ENCODE measurements at places on chromosomes 5 and 9.

- DNase-seq: no peak
Measured at GRCh38 chr5:100818340-100818739, 84.7 kb downstream of the ST8SIA4 start.

DNA sequence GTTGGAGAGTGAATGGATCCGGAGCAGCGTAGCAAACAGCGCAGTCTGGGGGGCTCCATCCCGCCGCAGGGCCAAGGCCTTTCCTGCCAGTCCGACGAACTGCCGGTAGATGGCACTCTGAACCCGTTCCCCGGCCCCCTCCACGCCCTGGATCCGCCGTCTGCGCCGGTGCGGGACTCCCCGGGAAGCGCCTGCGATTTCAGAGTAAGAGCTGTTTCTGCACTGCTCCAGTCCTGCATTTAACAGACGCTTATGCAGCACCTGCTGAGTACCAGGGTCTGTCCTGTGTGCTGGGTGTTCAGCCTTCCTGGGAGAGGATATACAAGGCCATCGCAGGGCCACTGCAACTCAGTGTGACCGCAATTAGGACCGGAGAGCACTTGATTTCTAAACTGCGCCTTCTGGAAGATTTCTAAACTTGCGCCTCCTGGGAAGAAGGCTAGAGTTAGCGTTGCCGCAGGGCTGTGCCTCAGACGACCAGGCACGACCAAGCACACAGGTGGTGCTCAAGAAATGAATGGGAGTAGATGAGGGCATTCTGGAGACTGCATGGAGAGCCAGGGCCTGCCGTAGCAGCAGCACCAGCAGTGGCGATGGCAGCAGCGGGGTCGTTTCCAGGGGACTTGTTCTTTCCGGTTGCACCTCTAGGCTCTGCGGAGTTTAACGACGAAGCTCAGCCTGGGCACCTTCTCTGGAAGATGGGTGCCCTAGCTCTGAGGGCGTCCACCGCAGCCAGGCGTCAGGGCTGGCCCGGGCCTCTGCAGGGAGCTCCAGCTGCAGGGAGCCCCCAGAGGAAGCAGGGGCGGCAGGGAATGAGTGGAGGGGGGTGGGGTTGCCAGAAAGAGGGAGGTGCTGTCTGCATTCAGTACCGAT, 14.3 kb upstream of the TIFAB start:
- DNase-seq: peak; percentile 76

DNA sequence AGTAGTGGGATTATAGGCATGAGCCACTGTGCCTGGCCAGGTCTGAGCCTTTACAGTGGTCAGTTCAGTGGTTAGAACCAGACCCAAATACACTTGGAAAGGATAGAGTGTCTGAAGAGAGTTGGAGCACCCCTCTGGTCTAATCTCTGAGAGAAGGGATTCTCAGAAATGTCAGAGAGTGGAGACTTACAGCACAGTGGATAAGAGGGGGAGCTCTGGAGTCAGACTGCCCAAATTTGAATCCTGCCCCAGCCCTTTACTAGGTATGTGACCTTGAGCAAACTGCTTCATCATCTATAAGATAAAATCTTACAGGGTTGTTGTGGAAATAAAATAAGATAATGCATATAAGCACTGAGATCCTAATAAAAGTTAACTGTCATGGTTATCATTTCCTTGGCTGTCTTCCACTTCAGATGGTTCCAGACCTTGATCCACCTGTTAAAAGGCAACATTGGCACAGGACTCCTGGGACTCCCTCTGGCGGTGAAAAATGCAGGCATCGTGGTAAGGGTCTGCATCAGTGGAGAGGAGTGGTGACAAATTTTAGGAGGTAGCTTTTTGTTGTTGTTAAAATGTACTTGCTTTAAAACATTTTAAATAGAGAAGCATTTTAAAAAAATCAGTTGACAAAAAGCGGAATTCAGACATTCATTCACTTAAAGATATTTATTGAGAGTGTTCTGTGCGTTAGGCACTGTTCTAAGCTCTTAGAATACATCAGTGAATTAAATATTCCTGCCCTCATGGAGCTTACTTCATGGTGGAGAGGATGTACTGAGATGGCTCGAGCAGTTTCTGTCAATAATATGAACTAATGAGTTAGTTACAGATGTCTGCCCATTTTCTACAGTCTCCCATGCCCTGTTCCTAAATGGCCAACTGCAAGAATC, 16.0 kb downstream of the SLC36A1 start:
- DNase-seq: no peak

- DNase-seq: no peak
Measured at GRCh38 chr5:132424167-132424880, 54.8 kb downstream of the SLC22A5 start.

- DNase-seq: no peak
Measured at GRCh38 chr5:80109646-80110478, 74.7 kb downstream of the THBS4 start.

- DNase-seq: no peak
Measured at GRCh38 chr5:110903966-110904365, 165.2 kb downstream of the SLC25A46 start.

DNA sequence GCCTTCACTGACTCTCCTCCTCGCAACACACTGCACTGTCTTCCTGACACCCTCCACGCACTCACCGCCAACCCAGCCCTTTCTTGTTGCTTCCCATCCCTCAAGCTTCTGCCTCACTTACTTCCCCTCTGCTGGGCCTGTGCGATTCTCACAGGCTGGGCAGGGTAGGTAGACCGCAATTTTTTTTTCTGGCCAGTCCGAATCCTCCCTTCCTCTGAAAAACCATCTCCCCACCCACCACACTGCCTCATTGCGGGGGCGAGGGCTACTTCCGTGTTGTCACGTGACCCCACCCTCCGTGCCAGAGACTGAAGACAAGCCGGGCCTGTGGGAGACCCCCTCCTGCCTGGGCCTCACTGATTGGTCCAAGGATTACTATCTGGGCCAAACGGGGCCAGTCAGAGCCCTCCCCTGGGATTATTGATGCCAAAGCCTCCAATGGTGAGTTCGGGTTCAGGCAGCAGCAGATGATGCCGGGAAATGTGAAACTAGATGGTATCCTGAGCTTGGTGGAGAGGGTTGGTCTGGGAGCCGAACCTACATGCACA, 73.1 kb downstream of the STK10 start:
- DNase-seq: no peak

DNA sequence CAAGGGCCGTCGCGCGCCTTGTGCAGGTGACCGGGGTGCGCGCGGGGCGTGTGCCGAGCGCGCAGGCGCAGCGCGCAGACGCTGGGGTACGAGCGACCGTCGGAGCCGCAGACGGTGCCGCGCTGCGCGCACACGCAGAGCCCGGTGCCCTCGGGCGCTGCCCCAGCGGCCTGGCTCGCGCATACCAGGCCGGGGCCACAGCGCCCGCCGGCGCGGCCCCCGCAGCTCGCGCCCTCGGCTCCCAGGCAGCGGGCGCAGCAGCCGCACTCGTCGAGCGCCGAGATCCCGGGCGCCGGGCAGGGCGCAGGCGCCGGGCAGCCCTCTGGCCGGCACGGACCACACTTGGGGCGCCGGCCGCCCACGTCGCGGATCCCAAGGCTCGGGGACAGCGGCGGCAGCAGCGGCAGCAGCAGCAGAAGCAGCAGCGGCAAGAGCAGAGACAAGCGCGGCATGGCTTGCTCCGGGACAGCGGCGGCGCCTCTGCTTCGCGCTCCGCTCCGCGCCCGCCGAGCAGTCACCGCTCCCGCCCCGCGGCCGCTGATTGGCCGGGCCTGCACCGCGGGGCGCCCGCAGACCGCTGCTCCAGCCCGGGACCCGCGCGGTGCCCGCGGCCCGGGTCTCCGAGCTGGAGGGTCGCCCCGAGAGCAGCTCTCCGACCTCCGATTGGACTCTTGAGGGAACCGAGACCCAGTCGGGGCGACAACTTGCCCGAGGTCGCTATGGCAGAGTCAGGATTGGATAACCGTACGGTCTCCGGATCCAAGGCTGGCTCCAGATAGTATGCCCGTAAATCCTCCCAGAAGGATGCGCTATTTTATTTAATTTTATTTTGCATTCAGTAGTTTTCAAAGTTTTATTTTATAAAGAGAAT, at the start of gene IGFBPL1:
IGFBPL1 (minus strand) TSS at position 482 of the 871 bp plus-strand sequence; CDS start at position 452, 30 bp downstream.
- DNase-seq: no peak

DNA sequence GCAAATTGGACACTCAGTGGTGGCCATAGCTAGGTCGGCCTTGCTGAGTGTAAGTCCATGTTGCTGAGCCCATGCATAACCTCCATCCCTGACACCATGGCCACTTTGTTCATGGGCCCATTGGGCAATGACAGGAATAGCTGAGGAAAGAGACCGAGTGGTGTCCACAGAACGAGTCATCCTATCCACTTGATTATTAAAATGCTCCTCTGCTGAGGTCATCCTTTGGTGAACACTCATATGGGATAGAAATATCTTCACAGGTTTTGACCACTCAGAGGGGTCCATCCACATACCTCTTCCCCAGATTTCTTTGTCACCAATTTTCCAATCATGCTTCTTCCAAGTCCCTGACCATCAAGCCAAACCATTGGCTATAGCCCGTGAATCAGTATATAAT, 63.6 kb downstream of the PPIC start:
- DNase-seq: no peak

DNA sequence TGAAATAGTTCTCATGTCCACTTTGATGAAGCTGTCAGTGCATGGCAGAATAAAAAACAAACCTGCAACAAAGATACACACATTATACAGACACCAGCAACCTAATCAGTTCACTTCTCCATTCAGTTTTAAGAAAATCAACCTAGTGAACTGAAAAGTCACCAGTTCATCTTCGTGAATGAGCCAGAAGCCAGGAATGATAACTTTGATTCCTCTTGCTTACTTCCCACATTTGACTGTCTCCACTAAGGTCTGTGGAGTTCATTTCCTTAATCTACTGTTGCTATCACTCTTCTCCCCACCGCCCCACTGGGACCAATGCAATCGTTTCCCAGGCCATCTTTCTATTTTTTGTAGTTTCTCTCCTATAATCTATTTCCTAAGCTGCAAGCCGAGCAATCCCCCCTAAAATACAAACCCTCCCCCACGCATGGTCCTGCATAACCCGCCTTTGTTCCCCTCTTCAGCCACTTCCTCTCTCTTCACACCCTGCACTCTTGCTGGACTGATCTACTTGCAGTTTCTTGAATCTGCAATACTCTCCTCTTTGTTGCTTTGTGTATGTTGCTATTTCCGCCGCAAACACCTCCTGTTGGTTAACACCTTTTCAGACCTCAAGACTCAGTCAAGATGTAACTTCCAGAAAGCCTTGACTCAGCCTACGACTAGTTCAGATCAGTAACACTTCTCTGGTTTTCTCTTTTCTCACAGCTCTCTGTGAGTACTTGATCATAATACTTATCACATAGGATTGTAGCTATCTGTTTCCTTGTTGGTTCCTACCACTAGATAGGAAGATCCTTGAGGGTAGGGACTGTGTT, 16.6 kb downstream of the STOM start:
- no peak for DNase-seq

- DNase-seq: no peak
Measured at GRCh38 chr5:143051244-143052058, 281.3 kb downstream of the ARHGAP26 start.

DNA sequence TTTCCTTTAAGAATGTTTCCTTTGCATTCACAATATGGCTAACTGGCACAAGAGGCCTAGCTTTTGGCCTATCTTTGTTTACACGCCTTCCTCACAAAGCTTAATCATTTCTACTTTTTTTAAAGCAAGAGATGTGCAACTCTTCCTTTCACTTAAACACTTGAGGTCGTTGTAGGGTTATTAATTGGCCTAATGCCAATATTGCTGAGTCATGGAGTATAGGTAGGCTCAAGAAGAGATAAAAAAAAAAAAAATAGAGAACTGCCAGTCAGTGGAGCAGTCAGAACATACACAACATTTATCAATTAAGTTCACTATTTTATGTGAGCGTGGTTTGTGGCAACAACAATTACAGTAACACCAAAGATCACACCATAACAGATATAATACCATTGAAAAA, 5.9 kb downstream of the FKBP15 start:
- DNase-seq: no peak

GRCh38 chr5:75681125-75681830, 36.0 kb downstream of the POC5 start:
- no peak for DNase-seq

DNA sequence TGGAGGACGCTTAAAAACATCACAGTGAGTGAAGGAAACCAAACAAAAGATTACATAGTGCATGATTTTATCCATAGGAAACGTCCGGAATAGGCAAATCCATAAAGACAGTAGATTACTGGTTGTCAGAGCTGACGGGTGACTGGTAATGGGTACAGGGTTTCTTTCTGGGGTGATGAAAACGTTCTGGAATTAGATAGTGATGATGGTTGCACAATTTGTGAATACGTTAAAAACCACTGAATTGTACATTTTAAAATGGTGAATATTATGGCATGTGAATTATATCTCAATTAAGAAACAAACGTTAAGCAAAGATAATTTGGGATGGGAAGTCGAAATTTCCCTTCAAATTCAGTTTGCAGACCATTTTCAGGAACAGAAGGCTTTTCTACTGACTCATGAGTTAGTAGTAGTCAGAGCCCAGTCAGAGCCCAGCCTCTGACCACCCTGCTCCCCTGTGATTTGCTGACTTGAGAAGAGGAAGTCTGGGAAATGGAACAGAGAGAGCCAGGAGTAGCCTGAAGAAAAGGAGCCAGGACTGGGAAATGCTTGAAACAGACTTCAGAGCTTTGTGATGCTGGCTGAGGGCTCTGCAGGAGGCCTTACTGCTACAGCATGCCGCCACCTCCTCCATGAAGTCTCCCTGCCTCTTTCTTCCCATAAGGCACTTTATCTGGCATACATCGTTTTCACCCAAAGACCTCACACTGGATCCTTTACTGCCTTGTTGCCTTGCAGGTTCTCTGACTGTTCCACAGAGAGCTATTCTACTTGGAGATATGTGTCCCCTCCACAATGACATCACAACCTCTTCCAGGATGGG, 46.4 kb upstream of the CTNNA1 start:
- DNase-seq: peak; percentile 73

- DNase-seq: no peak
Measured at GRCh38 chr5:139094154-139095131, 103.7 kb downstream of the SIL1 start.

GRCh38 chr5:160356550-160357347, 13.7 kb downstream of the C1QTNF2 start:
- DNase-seq: no peak

GRCh38 chr9:98226957-98227356, 28.5 kb downstream of the TBC1D2 start:
- DNase-seq: no peak

GRCh38 chr5:14108170-14108996, 34.8 kb upstream of the TRIO start:
- DNase-seq: peak; percentile 69

DNA sequence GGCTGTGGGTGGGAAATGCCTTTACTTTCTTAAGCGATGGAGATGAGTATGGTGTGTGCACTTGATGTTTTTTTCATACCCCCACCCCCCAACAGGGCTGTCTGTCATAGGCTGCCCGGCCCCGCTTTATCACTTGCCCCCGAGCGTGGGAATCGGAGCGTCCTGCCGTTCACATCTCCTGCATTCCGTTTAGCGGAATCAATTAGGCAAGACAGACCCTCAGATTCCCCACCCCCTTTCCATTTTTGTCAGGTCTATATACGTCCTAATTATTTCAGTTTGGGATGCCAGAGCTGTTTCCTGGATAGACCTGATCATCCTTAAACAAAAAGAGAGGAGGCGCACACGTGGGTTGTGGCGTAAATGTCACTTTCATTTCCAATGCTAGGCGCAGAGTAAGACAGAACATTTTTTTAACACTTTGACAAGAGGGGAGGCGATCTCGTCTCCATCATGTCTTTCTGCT, 217.2 kb downstream of the MEF2C start:
- DNase-seq: no peak

GRCh38 chr9:3285365-3286161, 240.2 kb downstream of the RFX3 start:
- DNase-seq: no peak

GRCh38 chr9:115808695-115809094, 344.9 kb upstream of the PAPPA start:
- DNase-seq: no peak

GRCh38 chr9:131487621-131488031, 15.1 kb upstream of the POMT1 start:
- DNase-seq: no peak

All from H54 (cell line).